Germinal center (tissue), 1 donor: ENCODE measurements at places on chromosomes 7 and 10.

DNA sequence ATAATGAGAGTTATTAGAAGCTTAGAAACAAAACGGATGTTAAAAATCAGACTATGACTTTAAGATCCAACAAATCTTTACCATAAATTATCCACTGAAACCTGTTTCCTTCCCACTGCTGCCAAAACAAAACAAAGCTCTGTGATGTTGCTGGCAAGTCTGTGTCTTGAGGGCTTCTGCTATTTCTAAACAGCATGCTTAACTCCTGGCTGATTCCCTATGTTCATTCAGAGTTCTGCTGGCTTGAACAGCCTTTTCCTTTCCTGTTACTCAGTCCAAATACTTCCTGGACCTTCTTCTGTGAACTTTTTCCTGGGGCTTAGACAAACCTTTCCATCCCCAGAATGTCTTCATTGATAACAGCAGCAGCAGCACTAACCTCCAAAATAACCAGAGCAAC, 448.1 kb downstream of the SORCS1 start:
- DNase-seq = no peak

DNA sequence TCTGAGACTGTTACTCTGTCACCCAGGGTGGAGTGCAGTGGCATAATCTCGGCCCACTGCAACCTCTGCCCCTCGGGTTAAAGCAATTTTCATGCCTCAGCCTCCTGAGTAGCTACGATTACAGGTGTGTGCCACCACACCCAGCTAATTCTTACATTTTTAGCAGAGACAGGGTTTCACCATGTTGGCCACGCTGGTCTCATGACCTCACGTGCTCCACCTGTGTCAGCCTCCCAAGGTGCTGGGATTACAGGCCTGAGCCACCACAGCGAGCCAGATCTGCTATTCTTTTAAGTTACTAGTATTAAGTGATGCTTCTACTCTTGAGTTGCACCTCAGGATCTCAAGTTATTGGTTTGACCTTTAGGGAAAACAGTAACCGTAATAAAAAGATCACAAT, 23.0 kb upstream of the KMT2E start:
- DNase-seq = no peak

DNA sequence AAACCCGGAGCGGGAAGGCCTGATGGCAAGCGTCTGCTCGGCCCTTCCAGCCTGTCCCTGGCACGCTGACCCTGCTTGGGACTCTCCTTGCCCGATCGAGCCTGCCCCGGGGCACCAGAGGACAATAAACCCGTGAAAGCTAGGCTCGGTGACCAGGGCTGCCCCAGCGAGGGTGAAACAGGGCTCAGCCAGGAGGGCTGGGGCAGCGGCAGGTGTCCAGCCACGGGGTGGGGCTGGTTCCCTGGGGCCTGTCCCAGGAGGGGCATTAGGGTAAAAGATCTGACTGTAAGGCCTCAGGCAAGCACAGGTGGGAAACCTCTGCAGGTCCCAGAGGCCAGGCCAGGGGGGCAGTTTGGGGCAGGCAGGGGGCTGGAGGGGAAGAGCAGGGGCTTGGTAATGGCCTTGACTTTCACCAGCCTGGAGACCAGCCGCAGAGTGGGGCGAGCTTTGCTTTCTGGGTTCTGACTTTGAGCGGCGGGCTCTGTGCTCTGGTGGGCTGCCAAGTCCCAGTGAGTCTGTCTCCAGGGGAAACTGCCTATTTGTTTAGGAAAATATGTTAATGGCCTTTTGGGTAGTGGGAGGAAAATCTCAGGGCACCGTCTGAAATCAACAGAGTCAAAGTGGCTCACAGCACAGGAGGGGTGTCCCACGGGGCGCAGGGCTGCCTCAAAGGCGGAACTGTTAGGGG, 68.2 kb upstream of the INPP5A start:
- no peak for DNase-seq

GRCh38 chr7:150587551-150587950, 20.4 kb downstream of the GIMAP4 start:
- no peak for DNase-seq

DNA sequence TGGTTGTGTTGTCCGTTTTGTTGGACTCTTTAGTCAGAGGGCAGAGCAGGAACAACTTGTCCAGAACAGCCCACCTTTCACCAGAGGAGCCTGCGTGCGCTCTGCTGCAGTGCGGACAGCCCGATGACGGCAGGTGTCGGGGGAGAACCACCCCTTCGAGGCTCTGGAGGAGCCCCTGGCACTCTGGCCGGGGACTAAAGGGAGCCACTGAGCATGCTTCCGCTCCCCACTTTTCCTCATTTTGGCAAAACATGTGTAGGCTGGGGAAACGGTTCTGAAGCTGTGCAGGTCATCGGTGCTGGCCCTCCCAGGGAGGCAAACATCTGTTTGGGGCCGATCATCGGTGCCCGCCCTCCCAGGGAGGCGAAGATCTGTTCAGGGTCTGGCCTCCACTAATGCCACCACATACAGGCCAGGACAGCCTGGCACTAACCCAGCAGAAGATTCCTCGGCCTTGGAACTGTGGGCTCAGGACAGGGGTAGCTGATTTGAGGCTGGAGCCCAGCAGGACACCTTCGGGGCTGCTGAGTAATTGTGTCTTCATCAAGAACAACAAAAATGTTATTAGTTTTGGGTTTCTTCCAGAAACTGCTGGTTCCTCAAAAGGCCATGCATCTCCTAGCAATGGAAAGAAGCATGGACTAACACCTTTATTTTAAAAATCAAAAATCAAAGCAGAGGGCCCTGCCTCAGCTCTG, 124.4 kb upstream of the TCERG1L start:
- no peak for DNase-seq

DNA sequence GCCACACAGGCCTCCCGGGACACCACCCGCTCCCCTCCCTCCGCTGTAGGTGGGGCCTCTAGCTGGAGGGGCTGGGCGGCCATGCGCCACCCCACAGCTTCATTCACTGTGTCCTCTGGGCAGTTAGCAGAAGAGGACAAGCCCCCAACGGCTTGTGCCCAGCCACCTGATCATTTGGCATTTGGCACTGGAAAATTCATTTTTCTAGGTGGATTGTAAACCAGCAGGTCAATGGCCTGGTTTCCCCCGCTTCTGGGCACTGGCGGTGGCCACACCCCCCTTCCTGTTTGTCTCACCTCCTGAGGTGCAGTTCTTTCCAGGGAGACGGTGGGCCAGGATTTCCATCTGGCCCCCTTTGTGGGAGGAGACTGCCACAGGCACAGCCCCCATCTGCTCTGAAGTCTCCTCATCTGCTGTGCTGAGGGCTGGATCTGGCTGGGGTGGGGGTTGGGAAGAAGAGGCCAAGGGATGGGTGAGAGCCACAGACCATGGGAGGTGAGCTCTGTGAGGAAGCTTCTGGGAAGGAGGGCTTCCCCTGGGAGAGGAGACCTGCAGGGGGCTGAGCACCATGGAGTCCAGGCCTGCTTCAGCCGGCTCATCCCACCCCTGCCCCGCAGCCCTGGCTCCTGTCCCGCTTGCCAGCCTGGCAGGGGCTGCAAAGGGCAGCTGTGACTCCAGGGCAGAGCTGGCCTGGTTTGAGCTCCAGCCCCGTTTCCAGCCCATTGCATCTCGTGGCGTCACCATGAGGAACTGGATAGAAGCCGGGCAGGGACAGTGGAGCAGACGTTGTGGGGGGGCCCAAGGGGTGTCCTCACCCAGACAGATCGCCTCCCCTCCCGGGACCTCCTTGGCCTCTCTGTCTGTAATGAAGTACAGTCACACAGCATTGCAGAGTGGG, 40.1 kb upstream of the SLC29A3 start:
- no peak for DNase-seq

- DNase-seq = no peak
Observed at GRCh38 chr7:29192811-29193210, 1.8 kb upstream of the CHN2 start.

- peak; percentile 32 for DNase-seq
Observed at GRCh38 chr7:136405931-136406777, 429.0 kb upstream of the MTPN start.

DNA sequence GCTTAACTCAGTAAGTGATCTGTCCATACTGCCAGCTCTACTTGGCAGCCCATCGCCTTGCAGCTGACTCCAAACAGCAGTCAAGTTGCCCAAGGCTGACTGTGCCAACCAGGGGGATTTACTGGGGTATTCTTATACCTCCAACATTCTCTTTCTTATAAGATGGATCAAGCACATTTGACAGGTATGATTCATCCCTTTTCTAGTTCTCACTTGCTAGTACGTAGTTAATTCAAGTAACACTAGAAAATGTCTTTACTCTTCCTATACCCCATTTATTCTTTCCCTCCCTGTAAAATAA, 77.0 kb downstream of the SLC25A13 start:
- DNase-seq = no peak

GRCh38 chr10:43262902-43263466, 3.9 kb downstream of the RASGEF1A start:
- peak; percentile 2 for DNase-seq
